ENCODE measurements at places on chromosomes 3 and 15.
A peak's percentile ranks its signal among the peaks of the same experiment; 100 is the strongest.

DNA sequence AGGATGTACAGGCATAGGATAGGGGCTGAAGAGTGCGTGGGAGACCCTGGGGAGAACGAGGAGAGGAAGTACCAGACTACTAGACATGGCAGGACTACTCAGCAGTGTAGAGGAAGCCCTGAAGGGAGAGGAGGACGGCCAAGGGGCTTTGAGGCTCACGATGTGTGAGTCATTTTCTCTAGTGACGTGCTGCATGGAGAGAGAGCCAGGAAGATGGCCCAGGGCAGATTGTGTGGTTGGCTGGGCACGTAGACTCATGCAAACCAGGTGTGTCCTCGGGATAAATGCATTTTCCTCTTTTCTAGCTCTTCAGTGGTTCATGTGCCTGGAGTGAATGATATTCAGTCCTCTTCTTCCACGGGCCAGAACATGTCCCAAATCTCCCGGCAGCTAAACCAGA lies 115.0 kb upstream of the ABHD17C start:
- DNase-seq, result no peak

DNA sequence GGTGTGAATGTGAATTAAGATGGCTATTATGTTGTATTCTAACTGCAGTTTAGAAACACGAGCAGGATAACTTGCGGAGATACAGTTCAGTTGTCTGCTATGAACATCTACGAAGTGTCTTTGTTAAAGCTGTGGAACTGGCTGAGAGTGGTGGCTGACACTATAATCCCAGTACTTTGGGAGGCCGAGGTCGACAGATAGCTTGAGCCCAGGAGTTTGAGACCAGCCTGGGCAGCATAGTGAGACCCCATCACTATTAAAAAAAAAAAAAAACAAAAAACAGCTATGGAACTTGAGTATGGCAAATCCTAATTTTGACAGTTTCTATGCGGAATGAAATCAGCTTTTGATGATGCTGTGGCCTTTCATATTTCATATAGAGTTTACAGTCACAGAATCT lies 1.7 kb downstream of the EAF1 start:
- no peak for DNase-seq

GRCh38 chr15:70133781-70134421 lies 36.2 kb upstream of the TLE3 start:
- DNase-seq, result no peak

DNA sequence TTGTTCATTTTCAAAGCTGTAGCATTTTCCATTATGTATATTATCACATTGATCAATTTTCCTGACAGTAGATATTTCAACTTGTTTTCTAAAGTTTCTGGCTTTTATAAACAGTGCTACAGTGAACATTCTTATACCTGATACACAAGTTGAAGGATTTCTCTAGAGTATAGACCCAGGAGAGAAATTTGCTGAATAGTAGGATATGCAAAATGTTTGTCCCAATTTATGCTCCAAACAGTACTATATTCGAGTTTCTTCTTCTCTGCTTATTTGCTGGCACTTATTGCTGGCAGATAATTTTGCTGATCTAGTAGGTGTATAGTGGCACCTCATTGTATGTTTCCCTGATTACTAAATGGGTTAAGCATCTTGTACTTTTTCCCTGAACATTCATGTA lies 117.2 kb upstream of the CHRM5 start:
- DNase-seq, result no peak

DNA sequence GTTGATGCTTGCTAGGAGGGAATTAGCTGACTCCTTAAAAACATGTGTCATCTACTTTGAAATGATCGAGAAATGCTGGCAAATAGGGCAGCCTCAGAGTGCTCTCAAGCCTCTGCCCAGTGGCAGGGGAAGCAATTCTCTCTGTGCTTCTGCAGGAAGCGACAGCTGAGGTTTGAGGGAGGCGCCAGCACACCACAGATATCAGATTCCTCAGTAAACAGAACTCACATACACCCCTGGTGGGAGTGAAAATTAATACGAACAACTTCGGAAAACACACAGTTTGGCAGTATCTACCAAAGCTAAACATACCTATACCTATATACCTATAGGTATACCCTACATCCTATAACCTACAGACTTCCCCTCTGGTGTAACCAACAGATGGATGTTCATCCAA lies 61.3 kb downstream of the NSMCE3 start:
- no peak for DNase-seq

DNA sequence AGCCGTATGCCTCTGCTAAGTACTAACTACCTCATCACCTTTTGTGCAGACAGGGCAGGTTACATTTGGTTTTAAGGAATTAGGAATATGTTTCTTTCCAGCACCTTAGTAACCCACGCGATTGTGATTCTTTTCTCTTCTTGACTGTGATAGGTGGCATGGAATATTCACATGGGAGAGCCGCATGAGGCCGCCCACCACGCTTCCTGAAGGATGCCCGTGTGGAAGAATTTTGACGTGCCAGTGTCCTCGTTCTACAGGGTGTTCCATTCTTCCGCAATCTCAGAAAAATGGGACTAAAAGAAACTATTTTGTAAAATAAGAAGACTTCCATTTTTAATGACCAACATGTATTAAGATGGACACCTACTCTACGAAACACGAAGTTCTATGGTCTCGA lies 16.3 kb downstream of the B3GNT5 start:
- no peak for DNase-seq

DNA sequence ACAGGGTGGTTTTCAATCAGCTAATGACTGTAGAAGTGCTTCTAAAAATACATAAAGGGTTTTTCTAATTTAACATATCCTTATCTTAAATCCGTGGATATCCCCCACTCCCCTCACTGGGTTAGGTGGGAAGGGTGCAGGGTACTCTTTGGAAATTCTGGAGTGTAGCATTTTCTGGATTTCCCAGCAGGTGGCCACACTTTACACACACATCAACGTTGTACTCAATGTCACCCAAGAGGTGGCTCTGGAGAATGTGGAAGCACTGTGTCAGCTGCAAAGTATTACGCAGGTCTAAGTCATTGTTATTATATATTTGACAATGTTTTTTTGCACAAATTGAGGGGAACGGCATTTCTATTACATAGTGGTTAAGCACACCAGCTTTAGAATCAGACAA lies 168.8 kb downstream of the CHDH start:
- DNase-seq, result no peak

GRCh38 chr3:180253283-180253682 lies 216.5 kb upstream of the PEX5L start:
- no peak for DNase-seq

DNA sequence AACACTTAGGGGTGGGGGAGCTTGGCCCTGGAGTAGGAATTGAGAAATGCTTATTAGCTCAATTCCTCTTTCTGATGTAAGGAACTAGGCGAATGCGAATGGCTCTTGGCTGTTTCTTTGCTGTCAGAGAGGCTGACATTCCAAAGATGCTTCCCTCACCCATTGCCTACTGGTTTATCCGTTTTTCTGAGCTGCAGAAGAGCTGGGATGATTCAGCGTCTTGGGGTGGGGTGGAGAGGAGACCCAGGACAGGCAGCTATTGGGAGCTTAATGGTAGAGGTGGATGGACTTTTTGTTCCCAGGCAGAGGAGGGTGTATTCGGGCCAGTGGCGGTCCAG lies 9.8 kb downstream of the PLEKHO2 start:
- DNase-seq, result no peak

GRCh38 chr15:58684751-58685150 lies 64.8 kb downstream of the ADAM10 start:
- no peak for DNase-seq

DNA sequence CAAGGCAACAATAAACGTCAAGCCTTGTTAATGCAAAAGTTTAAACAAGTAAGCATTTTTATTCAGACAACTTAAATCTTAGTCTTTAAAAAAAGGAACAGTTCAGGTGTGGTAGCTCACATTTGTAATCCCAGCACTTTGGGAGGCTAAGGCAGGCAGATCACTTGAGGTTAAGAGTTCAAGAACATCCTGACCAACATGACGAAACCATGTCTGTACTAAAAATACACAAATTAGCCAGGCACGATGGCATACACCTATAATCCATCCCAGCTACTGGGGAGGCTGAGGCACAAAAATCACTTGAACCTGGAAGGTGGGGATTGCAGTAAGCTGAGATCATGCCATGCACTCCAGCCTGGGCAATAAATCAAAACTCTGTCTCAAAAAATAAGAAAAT lies 19.9 kb downstream of the ZBTB20 start:
- no peak for DNase-seq

- no peak for DNase-seq
Observed at GRCh38 chr15:36882487-36883131, 217.7 kb downstream of the MEIS2 start.

DNA sequence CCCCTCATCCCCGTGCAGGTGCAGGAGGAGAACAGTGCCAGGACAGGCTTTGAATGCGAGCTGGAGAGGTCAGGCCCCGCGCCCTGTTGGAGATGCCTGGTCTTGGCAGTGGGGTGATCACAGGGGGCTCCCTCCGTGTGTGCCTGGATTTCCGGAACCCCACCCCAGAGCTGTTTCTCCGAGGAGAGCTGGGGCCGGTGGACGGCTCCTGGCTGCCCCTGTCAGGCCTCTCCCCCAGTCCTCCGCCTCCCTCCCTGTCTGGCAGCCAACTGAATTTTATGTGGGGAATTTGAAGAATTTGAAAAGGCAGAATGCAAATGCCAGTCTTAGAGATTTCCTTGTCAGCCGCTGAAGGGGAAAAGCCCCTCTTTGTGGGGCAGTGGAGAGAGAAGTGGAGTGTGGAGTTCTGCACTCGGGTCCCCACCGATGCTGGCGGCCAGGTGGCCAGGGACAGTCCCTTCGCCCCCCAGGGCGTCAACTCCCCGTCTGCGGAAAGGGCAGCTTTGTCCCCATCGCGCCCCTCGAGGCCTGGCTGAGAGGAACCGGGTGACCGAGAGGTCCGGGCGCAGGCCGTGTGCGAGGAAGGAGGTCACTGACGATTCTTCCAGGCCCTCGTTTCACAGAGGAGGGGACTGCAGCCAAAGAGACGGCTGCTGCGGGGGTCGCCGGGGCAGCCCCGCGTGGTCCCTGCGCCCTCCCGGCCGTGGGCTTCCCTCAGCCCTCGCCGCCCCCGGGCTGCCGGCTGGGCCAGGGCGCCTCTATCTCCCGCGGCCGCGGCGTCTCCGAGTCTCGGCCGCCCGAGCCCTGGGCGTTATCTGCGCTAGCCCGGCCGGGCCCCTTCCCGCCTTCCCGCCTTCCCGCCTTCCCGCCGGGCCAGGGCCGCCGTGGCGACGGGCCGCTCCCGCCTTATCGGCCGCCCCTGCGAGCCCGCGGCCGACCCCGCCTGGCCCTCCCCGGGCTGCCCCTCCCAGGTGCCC lies 56.0 kb upstream of the LCTL start:
- DNase-seq, result no peak

DNA sequence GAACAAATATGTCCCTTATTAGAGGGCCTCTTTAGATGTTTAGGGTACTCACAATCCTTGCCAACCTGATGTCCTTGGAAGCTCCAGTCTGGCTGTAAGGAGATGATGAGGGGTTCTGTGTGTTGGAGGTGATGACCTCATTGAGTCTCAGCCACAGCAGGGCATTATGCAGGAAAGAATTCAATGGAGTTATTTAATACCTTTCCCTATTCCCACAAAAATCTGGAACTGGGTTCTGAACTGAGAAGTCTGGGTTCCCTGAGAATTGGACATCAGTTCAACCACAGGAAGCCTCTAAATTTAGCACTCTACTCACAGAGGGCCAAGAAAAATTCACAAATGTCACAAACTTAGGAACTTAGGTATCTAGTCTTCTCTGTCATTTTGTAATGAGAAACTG lies 36.9 kb downstream of the SLC35A5 start:
- DNase-seq, result no peak

GRCh38 chr3:64289622-64290021 lies 64.4 kb upstream of the PRICKLE2 start:
- DNase-seq, result no peak

DNA sequence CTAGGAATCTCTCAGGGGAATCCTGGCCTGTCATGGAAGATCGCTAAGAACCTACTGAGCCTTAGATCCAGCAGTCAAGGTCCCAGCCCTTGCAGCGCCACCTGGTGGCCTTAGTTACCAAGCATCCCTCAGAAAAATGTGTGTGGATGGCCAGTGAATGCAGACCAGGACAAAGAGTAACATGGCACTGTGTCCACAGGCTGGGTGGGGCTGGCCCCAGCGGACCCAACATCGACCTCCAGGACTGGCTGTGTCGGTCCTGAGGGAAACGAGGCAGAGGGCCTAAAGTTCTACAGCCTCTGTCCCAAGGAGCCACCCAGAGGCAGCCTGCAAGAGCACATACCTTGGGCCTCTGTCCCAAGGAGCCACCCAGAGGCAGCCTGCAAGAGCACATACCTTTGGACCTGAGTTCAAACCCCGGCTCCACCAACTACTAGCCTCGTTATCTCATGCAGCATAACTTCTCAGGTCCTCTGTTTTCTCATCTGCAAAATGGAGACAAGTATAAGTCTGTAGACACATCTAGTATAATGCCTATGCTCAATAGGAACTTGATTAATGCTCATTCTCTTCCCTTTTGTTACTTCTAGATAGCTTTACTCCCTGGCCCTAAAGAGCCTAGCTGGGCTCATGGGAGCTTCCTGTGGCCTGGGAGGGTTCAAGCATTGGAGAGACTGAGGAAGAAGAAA lies 57.5 kb upstream of the HERC1 start:
- DNase-seq, result peak; percentile 79

DNA sequence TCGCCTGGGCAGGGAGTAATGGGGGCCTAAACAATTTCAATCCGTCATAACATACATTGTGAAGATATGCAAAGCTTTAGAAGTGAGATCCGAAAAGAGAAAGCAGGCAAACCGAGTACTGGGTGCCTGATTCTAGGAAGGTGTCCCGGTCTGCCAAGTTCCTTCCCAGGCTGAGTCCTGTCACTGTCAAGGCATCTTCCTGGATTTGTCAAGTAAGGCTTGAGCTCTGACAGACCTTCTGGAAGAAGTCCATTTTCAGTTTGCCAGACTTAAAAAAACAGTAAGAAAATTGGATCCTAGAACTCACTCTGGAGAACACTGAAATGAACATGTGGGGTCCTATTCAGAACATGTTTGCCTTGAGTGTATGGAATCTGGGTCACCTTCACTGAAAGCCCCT lies 253.9 kb downstream of the RORA start:
- no peak for DNase-seq

GRCh38 chr15:35439291-35439690 lies 106.7 kb downstream of the DPH6 start:
- no peak for DNase-seq

- DNase-seq, result no peak
Observed at GRCh38 chr15:79956354-79956939, 14.5 kb downstream of the BCL2A1 start.

- DNase-seq, result no peak
Observed at GRCh38 chr15:65660927-65661326, 39.2 kb downstream of the SLC24A1 start.

GRCh38 chr3:48687220-48687678 lies 1.5 kb upstream of the NCKIPSD start:
- no peak for DNase-seq

DNA sequence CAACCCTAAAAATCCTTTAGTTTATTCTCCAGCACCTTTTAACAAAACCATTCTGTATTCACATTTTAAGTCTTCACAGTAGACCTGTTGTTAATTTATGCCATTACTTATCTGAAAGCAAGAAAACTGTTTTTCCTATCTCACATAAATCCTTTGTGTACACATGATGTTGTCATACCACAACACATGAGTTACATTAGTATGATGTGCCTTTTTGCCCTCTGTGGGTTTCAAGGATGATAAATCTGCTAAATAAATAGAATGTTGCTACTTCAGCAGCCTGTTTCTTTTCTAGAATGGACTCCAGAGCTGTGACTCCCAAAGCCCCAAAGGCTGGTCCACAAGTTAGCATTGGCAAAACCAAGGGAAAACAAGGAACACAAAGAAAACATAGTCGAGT lies 151.6 kb downstream of the SERPINI1 start:
- DNase-seq, result no peak

All from activated CD4-positive, CD25-positive, alpha-beta regulatory T cell treated with anti-CD3 and anti-CD28 coated beads, Interleukin-2, amount 50 U/mL, for 72 hours (primary cell).